Vagina (tissue), 2 donors: ENCODE measurements at places on chromosomes 6 and 20. TPM values are rescaled to one million over a fixed set of nuclear protein-coding genes. Genes with fewer than 3 reads are reported as not detected.
A peak's percentile ranks its signal among the peaks of the same experiment; 100 is the strongest.

DNA sequence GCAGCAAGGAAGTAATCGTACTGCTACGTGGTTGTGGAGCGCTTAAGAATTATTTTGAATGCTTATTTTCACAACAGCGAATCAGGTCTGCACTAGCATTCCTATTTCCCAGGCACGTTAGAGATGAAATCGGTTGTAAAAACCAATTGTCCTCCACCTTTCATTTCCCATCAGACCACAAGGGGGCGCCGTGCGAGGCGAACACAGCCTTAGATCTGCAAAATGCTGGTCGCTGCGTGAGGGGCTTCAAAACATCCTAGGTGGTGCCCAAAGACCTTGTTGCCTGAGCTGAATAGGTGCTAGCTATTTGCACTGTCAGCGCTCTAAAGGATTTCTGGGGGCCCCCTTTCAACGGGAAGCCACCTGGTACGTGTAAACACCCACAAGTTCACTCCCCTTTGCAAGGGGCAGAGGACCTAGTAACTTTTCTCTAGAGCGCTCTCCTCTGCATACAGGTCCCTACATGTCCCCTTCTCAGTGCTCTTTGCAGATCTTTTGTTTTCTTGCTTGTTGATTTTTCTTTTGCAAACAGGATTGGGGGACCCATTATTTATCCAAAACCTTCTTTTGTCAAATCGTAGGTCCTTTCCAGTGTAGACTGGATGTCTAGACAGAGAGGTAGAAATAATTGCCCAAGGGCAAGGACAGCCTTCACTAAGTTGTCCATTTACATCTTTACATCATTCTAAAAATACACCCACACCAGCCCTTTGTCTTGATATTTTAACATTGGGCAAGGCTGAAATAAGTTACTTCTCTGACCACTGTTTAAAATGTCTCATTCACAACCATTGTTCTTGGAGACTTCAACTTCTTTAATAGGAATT, 59.8 kb downstream of the NEDD9 start:
- no peak overlapping the region for H3K4me3 ChIP-seq
- no peak overlapping the region for H3K27ac ChIP-seq
- no peaks in the 10 kb centered on the region for H3K27me3 ChIP-seq
- no peak for DNase-seq
- H3K36me3 ChIP-seq = no peaks in the 10 kb centered on the region

DNA sequence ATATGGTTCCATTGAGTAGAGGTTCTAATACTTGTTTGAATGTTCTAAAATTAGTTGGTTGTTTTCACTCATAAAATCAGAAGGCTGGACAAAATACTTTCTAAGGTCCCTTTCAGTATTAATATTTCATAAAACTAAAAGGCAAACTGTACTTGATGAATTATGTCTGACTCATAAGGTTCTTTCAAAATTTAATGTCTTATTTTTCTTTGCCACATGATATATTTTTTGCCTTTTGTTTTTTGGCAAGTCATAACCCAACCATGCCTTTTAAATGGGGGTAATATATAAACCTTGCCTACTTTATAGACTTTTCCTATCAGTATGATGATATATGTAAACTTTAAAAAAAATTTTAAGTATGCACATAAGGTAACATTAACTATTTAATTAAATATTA, 244.7 kb downstream of the PTPRK start:
- no peak overlapping the region for H3K27ac ChIP-seq
- peaks cover 22% of the 10 kb centered on the region for H3K4me1 ChIP-seq
- H3K4me3 ChIP-seq = no peak overlapping the region
- DNase-seq = no peak
- H3K36me3 ChIP-seq = no peaks in the 10 kb centered on the region
- no peaks in the 10 kb centered on the region for H3K27me3 ChIP-seq

DNA sequence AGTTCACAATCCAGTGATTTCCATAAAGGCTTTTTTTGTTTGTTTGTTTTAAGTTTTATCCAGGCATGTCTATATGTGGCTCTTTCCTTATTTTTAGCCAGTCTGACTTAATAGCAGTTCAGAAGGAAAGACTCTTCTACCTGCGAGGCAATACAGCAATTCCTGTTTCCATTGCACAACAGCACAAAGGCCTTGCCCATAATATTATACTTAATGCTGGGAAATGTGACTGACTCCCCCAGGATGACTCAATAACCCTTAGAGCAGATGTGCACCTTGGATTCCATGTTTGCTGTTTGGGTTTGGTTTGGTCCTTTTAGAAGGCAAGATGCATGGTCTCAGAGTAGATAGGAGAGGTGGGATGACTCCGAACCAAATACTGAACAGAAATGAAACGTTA, 184.1 kb downstream of the MTFR2 start:
- DNase-seq = no peak
- H3K27me3 ChIP-seq = no peaks in the 10 kb centered on the region

DNA sequence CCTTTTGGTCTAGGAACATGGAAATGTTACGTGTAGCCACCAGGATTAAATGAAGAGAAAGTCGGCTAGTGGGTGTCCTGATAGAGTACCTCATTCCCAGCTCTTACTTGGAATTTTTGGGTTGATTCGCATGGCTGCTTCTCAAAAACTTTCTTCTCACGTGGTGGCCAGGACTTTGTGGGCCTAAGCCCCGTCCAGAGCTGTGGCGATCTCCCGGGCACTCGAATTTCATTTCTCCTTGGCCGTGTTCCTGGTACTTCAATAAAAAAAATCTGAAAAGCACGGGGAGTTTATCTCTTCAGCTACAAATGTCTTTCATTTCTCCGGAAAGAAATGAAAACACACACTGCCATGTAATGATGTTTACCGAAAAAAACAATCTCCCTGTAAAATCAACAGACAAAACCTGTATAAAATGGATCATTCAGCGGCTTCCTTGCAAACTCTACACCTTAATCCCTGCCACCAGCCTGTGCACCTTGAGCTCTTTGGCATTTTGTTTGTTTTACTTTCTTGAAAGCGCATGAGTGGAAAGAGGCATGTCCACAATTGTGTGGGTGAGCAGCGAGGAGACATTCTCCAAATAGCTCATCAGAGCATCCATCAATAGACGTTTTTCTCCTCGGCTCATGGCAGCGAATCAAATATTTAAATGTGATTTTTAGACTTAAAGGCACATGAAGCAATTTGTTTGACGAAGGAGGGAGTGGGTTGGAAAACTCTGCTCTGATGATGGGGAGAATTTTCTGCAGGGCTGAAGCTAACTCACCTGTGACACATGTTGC, 173.1 kb downstream of the TFAP2C start:
- no peak overlapping the region for H3K4me3 ChIP-seq
- no peak for DNase-seq
- peak overlapping the region; percentile 59 for H3K27ac ChIP-seq
- peaks cover 11% of the 10 kb centered on the region for H3K4me1 ChIP-seq

GRCh38 chr20:45949542-45950329, 15.3 kb downstream of the PCIF1 start:
- no peaks in the 10 kb centered on the region for H3K27me3 ChIP-seq
- peaks cover 26% of the 10 kb centered on the region for H3K4me1 ChIP-seq
- H3K36me3 ChIP-seq = peaks cover 88% of the 10 kb centered on the region
- DNase-seq = no peak
- H3K4me3 ChIP-seq = no peak overlapping the region

TBX18 gene
- 9.8 TPM for total RNA-seq

ADAM33 gene
- 119 TPM for total RNA-seq

MAN1A1 gene
- total RNA-seq = 71.2 TPM

MYL9 gene
- 246 TPM for total RNA-seq
